ENCODE measurements at places on chromosomes 6 and 20.

GRCh38 chr6:127843582-127843981, 57.3 kb downstream of the THEMIS start:
- no peak for DNase-seq

DNA sequence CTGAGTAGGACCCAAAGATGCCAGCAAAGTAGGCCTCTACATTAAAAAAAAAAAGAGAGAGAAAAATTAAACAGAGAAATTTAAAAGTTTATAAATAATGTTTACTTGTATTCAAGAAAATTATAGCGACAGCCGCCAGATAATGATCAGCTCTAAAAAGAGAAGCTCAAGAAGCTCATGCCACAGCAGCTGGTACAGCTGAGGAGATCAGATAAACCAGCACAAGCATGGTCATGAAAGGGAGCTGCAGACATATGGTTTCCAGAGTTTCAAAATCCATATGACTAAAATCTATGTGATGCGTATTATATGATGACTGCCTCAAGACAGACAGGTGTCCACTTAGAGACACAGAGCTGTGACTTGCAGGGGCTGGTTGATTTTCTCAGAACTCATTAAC, 13.6 kb upstream of the HLA-C start:
- DNase-seq = no peak

- DNase-seq = no peak
These were observed 473.1 kb downstream of the KIF16B start for GRCh38 chr20:16100111-16100510.

DNA sequence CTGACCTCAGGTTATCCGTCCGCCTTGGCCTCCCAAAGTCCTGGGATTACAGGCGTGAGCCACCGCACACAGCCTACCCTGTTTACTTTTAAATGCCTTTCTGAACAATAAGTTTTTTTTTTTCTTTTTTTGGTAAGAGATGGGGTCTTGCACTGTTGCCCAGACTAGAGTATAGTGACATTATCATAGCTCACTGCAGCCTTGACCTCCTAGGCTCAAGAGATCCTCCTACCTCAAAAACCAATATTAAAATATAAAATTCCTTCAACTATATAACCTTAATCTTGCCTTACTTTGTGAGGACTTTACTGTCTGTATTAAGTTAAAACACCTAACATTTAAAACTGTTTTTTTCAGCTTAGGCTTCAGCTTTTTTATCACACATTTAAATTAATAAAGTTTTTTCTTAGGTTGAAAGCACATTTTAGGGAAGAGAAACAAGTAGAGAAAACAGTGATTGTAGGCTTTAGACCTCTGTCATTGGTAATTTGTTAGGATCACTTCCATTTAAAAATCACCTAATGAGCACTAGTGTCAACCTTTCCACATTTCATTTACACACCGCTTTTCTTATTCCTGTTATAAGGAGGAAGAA, 2.9 kb downstream of the UBR2 start:
- no peak for DNase-seq

DNA sequence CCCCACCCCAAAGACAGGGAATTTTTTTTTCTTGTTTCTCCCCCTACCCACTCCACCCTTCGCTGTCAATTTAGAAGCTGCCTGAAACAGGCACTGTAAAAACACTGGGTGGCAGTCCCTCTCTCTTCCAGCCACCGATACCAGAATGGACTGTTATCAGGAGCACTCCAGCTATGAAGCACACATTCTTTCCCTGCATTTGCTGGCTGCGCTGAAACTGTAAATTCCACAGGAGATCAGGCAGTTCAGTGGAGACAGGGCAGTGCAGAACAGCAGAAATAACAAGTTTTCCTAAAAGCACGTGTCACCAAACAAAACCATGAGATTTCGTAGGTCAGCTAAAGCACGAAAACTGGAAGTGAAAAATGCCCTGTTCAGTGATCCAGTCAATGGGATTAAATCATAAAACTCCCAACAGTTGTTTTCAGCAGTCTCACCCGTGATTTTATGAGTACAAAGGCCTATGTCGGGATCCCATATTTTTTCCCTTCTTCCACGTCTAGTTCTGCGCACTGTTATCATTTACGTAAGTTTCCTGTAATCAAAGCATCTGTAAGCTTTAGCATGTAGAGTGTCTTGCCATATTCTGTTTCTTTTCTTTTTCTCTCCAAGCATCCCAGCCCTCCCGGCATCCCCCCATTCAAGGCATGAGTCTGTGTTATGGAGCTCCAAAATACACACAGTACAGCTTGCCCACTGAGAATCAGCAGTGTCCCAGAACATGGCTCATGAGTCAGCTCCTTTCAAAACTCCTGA, 359.9 kb upstream of the EPHA7 start:
- DNase-seq = no peak

DNA sequence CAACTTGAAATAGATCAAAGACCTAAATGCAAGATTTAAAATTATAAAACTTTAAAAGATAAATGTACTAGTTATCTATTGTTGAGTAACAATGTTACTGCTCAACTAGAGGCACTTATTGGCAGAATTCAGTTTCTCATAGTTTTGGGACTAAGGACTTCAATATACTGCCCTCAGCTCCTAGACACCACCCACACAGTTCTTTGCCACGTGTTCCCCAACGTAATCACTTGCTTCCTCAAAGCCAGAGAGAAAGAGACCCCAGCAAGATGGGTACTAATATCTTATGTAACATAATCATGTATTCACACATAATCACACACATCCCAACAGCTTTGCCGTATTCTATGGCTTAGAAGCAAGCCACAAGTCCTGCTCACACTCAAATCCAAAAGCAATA, 50.3 kb upstream of the SLC22A16 start:
- no peak for DNase-seq

- no peak for DNase-seq
These were observed 406.1 kb upstream of the MARCKS start for GRCh38 chr6:113451049-113451448.

- DNase-seq = no peak
These were observed 65.2 kb downstream of the PPP1R14C start for GRCh38 chr6:150207931-150208570.

GRCh38 chr6:1242446-1242845, 69.5 kb upstream of the FOXQ1 start:
- DNase-seq = no peak

GRCh38 chr20:59135093-59135492, 28.5 kb upstream of the ZNF831 start:
- no peak for DNase-seq

DNA sequence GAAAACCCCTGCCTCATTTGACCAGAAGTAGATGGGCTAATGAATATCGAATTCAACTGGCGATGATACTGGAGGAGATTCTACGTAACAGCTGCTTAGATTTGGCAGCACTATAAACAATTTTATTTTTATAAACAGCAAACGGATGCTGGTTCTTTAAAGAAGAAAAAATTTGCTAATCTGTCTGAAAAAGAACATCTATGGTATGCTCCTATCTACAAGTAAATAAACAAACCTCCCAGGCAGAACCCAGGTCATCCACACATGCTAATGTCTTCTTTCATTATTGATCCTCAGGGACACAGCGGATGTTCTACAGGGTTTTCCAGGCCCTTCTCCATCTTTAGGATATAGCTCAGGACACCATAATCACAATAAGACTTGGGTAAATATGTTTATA, 291.3 kb downstream of the ALDH8A1 start:
- no peak for DNase-seq

- DNase-seq = no peak
These were observed 106.0 kb upstream of the CST7 start for GRCh38 chr20:24842918-24843715.

DNA sequence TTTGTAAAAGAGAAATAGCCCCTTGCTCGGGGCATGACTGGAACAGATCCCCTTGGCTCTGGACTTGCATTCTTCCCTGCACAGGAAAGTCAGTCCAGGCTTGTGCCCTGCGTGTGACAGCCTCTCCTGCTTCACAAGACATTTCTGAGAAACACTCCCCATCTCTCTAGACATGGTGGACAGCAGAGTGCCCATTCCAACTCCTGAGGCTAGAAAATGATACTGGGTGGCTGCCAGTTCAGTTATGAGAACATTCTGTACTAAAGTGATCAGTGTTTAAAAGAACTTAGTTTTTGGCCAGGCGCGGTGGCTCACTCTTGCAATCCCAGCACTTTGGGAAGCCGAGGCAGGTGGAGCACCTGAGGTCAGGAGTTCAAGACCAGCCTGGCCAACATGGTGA, 41.3 kb downstream of the TGM3 start:
- no peak for DNase-seq

- no peak for DNase-seq
These were observed 53.5 kb downstream of the ZDHHC14 start for GRCh38 chr6:157434349-157435033.

DNA sequence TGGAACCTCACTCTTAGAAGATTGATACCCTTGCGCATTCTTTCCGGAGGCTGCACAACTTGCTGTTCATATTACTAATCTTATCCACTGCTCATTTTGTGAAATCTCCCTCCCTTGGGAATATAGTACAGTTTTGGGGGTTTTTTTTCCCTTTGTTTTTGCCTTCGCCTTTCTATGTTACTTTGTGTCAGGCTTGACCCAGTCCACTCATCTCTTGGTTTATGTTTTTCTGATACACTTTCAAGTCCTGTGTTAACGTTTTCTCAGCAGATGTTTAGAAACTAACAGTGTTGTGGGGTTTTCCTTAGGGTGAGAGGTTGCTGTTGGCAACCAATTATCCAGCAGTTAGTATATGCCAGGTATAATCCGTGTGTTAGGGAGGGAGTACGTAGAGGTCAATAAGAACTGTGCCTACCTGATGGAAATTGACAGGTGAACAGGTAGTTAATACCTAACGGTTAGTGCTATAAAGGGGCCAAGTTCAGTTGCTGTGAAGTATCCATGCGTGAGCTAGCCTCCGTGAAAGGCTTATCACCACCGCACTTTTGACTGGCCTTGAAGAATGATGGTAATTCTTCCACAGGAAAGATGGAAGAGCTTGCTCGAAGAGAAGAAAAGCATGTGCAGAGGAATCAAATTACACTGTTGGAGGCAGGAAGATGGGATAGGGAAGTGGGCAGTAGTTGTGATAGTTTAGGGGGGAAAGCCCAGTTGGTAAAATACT, 1.4 kb downstream of the NFYA start:
- DNase-seq = no peak

- no peak for DNase-seq
These were observed 223.1 kb upstream of the SGK1 start for GRCh38 chr6:134541001-134541400.

DNA sequence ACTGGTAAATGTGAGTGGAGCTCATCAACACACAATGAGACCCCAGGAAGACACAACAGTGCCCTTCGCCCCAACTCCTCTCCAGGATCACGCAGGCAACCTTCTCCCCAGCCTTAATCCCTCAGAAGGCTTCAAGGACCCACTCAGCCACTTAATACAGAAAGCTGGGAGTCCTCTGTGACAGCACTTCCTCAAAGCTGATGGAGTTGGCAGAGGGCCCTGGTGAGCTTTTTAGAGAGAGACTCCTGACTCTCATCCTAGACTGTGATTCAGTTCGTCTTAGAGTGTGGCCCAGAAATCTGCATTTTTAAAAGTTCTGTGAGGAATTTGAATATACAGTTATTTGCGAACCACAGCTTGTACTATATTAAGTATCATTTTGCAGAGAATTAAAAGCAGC, 187.7 kb downstream of the UST start:
- DNase-seq = no peak

DNA sequence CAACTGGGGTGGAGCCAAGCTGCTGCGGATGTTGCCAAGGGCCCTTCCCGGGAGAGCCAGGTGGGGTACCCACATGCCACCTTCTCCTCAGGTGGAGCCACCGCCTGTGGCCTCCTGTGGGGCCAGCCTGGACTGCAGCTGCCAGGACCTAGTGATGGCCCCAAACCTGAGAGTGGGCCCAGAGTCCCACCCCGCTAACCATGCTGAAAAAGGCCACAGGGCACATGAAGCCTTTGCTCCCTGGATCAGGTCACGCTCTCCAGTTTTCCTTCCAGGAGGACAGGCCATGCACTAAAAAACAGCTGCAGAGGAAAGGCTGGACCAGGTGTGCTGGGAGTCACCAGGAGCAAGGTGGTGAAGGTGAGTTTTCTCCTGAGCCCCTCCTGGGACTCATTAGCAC, 73.9 kb upstream of the SLC22A16 start:
- DNase-seq = no peak

GRCh38 chr6:16450821-16451220, 212.4 kb downstream of the GMPR start:
- no peak for DNase-seq

DNA sequence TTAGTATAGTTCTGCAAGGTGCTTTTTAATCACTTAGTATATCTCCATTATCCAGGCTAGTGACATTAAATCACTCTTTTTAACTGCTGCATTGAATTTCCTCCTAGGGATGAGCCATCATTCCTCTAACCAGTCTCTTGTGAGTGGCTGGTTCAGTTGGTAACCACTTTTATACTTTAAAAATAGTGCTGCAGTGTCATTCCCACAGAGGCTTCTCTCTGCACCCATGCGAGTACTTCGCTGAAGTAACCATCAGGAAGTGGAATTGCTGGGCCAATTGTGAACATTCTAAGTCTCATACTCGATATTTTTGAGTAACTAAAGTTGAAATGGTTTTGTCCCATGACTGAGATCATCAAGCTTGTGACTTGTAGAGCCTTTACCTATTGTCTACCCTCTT, 2.1 kb downstream of the BTN3A2 start:
- no peak for DNase-seq

- DNase-seq = no peak
These were observed 9.5 kb upstream of the SIRPB1 start for GRCh38 chr20:1629321-1629720.

DNA sequence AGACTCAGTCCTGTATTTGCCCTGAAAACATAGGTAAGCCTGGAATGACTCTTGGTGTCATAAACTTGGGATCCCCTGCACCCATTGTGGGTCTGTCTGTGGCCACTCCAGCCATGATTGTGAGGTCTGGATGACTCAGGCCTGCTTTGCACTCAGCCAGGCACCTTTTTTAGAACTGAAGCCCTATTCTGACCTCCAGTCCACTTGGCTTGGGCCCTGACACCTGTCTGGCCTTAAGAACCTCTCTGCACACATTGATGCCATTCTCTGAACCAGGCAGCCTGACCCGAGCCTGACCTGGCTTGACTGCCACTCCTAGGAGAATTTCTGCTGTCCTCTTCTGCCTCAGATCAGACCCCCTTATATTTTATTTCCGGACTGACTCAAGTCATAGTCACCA, 383.7 kb downstream of the MAFB start:
- DNase-seq = no peak

Measured in activated naive CD4-positive, alpha-beta T cell treated with anti-CD3 and anti-CD28 coated beads, Interleukin-2, amount 50 U/mL, for 72 hours (primary cell).